ENCODE measurements at places on chromosomes 16 and 17. TPM values are rescaled to one million over a fixed set of nuclear protein-coding genes. Genes with fewer than 3 reads are reported as not detected.

Gene NOMO2
- 95.7 TPM for total RNA-seq

Gene RECQL5
- 21.6 TPM for total RNA-seq

Gene ZNF668
- 16.1 TPM for total RNA-seq

Gene KRTAP4-3
- total RNA-seq = not detected

Gene CDRT15
- total RNA-seq = not detected

Gene PLEKHG4
- total RNA-seq = 17.3 TPM

Gene SSH2
- 10.1 TPM for total RNA-seq

Gene CDYL2
- total RNA-seq = 5.8 TPM

Gene SLC13A2
- total RNA-seq = not detected

Gene KCNJ18
- not detected for total RNA-seq

Gene CCDC154
- total RNA-seq = not detected

Gene KRT23
- 4.3 TPM for total RNA-seq

Gene HLF
- not detected for total RNA-seq

Gene GNGT2
- total RNA-seq = not detected

Gene AKAP10
- 25.4 TPM for total RNA-seq
